ENCODE measurements at places on chromosomes 13 and 19.

DNA sequence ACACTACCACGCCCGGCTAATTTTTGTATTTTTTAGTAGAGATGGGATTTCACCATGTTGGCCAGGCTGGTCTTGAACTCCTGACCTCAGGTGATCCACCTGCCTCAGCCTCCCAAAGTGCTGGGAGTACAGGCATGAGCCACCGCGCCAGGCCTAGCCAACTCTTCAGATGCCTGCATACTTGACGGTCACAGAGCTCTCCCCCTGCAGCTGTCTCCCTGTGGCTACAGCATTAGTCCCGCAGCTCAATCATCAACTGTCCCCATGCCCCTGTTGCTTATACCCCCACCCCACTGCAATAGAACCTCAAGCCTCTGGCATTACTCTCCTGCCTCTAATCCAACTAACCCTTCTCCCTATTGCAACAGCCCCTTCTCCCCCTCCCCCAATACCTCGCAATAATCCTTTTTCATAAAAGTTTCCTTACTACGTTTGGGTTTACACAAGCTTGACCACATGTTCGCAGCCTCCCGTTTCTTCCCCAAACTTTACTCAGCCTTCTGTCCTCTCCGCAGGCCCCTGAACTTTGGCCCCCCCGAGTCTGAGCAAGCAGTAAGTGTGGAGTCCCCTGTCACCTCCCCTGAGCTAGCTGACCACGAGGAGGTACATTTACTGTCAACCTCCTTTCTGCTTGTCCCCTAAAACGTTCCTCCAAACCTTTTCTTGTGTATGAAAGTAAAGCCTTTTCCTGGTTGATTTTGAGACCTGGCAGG lies 1.7 kb downstream of the ZNF77 start:
- DNase-seq: no peak

- DNase-seq: peak; percentile 43
Observed at GRCh38 chr19:58218899-58219298, 9.8 kb upstream of the ZNF544 start.

GRCh38 chr13:110524541-110525257 lies 36.8 kb downstream of the RAB20 start:
- DNase-seq: no peak

DNA sequence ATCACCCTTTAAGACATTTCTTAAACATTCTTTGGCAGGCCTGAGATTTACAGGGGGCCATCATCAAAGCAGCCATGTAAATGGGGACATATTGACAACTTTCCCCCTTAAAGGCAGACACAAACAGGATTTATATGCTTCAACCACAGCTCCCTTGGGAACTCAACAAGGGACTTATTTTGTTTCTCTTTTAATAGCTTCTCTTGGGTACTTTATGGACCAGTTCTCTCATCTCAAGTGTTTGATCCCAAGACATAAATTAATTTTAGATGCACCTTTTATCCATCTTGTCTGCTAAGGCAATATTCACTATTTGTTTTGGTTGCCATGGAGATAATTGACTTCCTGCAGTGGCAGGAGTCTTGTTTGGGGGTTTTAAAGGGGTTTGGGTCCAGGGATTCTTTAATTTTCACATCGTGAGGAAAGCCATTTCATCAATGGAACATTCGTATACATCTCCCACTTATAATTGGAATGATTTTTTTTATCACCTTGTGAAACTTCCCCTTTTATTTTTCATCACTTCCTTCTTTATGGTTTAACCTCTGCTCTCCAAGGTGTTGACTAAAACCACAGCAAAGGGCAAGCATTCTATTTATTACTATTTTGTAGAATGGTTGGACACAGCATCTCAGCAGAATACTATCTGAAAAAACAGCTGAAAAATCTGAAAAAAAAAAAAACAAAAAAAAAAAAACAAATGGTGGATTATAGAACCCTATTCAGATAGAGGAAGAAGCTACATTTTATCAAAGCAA lies 726.0 kb downstream of the DIAPH3 start:
- DNase-seq: no peak

GRCh38 chr13:98054301-98054700 lies 88.6 kb upstream of the FARP1 start:
- no peak for DNase-seq

- no peak for DNase-seq
Observed at GRCh38 chr13:89181041-89181440, 1509.9 kb downstream of the SLITRK5 start.

GRCh38 chr13:50152224-50152623 lies 137.0 kb downstream of the KCNRG start:
- no peak for DNase-seq

DNA sequence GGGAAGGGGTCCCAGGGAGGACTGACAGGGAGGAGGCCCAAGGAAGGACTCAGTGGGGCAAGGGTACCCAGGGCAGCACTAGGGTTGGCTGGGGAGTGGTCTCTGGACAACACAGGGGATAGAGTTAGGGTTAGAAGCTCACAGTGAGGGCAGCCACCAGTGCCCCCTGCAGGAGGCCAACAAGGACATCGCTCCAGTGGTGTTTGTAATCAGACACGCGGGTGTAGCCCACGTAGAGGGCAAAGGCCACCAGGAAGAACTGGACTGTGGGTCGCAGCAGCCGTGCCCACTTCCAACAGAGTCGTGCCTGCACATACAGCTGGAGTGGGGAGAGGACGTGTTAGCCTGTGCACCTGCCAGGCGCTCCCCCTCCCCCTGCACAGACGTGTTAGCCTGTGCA lies 9.2 kb downstream of the PLPP2 start:
- no peak for DNase-seq

GRCh38 chr13:72960541-72960940 lies 98.3 kb upstream of the KLF5 start:
- DNase-seq: no peak

DNA sequence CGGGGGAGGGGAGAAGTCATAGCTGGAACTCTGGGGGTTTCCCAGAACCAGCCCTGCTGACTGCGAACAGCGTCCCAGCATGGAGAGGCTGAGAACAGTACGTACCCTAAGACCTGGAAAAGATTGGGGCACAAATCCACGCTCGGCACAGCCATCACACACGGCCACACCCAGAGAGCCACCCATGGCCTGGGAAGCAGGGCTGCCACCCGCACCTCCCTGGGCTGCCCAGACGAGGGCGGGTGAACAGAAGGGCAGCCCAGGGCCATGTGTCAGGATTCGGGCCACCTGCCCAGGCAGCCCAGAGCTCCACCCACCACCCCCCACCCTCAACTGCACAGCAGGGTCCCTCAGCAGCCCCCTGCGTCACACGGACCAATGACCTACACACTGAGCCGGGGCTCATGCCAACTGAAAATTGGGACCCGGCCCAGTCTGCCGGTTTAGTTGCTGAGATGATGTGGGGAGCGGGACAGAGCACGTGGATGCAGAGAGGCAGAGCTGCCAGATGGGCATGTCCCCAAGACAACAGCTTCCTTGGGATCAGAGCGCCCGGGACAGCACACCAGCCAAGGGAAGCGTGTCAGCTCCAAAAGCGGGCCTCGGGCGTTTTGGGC lies 8.5 kb downstream of the UBXN6 start:
- DNase-seq: no peak

DNA sequence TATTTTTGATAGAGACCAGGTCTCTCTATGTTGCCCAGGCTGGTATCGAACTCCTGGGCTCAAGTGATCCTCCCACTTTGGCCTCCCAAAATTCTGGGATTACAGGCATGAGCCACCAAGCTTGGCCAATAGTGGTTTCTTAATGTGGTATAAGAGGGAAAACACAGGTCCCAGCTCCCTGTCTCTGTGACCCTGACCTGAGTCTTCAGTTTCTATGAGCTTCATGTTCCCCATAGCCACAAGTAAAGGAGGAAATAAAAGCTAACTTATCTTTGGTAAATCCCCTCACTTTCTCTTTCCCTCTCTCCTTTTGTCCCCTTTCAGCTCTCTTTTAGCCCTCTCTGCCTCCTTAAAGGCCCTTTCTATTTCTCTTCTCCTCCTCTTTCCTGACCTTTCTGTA lies 50.3 kb downstream of the ABCC4 start:
- no peak for DNase-seq

DNA sequence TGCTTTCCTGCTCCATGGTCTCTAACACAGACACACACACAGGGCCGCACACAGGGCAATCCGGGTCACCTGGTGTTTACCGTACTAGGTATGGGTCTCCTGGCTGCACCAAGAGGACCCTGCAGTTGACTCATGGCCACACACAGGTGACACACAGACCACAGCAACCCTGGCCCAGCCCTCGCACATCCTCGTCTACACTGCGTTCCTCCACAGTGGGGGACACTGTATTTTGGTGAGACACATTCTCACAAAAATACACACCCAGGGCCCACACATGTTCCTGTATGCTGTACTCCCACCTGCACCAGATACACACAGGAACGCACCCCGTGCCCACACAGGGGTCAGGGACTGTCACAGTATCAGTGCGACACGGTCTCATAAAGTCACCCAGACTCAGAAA lies 12.8 kb downstream of the PDE4A start:
- no peak for DNase-seq
